CD4-positive, alpha-beta T cell treated with Interleukin-6 at 100 ng/mL for 8 hours (primary cell): ENCODE measurements at places on chromosomes 11 and 22.

- no peak for DNase-seq
These were observed 102.6 kb downstream of the CSNK2A3 start for GRCh38 chr11:11250470-11250869.

- DNase-seq: peak; percentile 59
These were observed 99.1 kb downstream of the CD44 start for GRCh38 chr11:35237860-35238715.

GRCh38 chr11:94544646-94545263 lies 1.0 kb downstream of the FUT4 start:
- DNase-seq: no peak

DNA sequence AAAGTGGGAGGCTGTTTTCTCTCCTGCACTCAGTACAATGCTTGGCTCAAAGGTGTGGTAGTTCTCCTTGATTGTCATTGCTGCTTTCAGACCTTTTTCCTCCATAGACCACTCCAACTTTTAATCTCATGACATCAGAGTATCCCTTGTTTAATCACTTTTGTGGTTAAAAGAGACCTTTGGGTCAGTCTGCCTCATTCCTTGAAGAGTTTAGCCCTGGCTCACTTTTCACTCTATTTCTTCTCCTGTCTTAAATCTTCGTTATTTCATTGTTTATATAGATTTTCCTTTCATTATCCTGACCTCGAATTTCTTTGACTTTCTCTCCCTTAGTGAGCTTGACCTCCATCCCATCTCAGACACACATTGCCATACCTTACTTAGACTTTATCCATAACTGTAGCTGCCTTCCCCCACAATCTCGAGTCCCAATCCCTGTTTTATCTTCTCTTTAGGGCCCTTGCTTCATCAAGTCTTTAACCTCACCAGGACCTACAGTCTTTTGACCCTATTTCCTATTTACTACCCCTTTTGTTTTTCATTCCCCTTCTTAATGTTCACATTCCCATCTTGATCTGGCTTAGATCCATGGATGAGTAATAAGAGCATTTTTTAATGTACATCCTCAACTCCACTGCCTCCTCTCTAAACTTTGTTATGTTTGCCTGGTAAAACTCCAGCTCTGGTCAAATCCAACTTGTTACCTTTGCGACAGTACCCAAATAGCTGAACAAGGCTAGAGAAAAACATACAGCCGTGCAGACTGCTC lies 9.5 kb downstream of the ATXN10 start:
- DNase-seq: no peak

- DNase-seq: peak; percentile 56
These were observed 1.8 kb downstream of the FLI1 start for GRCh38 chr11:128695539-128696221.

DNA sequence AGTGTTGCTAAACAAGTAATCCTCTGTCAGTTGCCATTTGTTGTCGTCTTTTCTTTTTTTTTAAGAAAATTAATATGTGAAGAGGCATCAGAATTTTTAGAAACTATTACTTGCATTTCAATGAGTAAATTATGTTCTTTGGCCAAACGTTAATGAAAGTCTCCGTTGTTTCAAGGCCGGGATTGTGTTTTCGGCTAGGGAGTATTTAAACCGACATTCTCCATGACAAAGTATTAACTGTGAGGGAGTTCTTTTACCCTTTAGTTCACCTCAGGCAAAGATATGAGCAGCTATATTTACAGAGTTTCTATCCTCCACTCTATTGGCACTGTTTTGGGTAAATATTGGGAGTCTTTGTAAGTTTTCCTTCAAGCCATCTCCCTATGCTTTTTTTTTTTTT lies 668.9 kb downstream of the METTL15 start:
- no peak for DNase-seq

DNA sequence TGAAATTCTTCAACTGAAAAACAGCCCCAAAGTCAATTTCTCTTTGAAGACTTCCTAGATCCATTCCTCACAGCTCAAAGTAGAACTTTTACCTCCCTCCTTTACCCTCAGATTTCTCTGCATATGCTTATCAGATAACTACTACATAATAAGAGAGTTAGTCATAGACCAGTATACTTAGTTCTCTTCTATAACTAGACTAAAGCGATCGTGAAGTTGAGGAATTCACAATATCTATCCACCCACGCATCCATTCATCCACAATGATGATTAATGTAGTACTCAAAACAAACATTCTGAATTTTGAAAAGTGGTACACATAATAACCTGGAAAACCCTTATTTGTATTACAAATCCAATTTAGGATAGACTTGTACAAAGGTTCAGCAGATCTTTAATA lies 800.9 kb upstream of the TENM4 start:
- DNase-seq: no peak

DNA sequence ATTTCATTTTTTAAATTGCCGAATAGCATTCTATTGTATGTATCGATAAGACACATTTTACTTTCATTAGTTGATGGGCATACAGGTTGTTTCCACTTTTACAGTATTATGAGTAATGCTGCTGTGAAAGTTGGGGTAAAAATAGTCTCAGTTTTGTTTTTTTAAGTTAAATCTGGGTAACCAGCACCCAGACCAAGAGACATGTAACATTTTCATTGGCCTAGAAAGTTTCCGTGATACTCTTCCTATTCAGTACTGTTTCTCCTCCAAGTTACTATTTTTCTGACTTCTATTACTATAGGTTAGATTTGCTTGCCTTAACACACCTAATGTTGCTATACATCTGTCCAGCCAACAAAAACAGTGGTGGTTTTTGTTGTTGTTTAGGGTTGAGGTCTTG lies 12.3 kb downstream of the IPO7 start:
- DNase-seq: no peak

DNA sequence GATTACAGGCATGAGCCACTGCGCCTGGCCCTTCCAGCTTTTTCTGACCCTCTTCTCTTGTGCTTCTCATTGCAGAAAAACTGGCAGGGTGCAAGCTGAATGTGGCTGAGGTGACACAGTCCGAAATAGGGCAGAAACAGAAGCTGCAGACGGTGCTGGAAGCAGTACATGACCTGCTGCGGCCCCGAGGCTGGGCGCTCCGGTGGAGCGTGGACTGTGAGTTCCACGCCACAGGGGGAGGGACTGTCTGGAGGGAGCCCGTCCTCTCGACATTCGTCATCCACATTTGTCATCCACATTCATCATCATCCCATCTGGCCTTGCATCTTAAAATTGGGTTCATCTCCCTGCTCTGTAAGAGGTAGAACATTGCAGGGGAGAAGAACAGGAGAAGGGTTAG lies 49.3 kb upstream of the PARVG start:
- no peak for DNase-seq

DNA sequence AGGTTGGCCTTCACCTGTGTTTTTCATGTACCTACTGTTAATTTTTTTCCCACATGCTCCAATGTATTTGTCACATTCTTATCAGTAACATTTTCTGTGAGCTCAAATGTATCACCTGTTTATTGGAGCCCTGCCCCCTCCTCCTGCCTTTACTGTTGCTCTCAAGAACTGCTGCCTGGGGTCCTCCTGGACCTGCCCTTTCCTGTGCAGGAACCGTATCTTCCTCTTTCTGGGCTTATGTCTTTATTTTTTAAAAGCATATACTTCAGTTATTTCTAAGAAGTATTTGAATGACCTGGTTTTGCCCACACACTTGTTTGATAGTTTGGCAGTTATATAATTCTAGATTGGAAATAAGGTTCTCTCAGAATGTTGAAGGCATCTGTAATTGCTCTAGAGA lies 5.9 kb downstream of the FAM118B start:
- no peak for DNase-seq

DNA sequence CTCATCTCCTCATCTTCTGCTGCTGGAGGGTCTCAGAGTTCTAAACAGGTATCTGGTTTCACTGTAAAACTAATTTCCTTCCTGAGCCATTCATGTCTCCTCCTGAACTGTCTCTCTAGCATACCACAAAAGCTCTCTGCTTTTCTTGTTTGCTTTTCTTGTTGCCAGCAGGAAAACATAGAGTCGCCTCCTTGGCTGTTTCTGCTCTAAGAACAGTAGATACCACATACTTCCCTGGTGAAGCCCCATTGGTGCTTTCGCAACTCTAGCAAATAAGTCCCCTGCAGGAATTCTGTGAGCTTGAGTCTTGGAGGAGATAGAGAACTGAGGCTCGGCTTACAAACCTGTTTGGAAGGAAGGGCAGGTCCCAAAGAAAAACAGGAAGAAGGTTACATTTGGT lies 7.0 kb downstream of the DIXDC1 start:
- no peak for DNase-seq

DNA sequence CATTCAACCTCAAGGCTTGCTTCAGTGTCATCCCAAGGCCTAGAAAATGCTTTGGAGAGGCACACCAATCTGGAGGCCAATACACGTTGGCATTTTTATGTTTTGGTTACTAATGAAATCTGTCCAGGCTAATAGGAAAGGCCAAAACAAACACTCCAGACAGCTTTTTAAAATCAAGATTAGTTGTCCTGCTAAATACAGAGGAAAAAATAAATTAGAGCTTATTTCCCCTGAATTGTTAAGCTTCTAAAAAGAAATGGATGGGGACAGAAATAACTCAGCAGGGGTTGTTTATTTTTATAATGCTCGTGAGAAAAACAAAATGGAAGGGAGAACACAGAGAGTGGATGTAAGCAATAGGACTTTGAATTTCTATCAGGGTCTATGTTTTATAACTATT lies 438.5 kb upstream of the LRRC4C start:
- DNase-seq: no peak

DNA sequence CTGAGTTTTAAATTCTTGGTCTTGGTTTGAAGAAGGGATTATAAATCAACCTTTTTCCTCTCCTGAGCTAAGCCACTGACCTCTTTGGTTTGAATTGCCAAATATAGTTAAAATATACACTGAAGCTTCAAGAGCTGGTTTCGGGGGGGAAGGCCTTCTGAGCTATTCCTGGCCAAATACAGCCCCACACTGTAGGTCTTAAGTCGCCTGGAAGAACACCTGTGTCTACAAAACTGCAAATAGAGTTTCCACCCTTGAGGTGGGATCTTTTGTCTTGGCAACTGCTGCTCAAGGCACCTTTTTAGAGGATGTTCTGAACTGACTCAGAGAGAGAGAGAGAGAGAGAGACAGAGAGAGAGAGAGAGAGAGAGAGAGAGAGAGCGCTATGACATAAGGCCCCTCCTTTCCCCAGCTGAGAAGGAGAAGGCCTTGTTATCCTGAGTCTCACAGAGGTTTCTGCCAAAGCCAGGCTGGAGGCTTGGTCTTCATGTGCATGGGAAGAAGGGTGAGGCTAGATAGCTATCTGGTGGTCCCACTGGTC lies 5.5 kb downstream of the ADM start:
- no peak for DNase-seq

GRCh38 chr22:38455076-38455529 lies at the start of gene KCNJ4:
KCNJ4 (minus strand) TSS chr22:38455199; CDS start chr22:38428132, 27,067 bp downstream.
- DNase-seq: no peak

- no peak for DNase-seq
These were observed 199.7 kb downstream of the NAV2 start for GRCh38 chr11:19912115-19912957.

GRCh38 chr11:18312663-18313420 lies 9.1 kb downstream of the HPS5 start:
- no peak for DNase-seq

DNA sequence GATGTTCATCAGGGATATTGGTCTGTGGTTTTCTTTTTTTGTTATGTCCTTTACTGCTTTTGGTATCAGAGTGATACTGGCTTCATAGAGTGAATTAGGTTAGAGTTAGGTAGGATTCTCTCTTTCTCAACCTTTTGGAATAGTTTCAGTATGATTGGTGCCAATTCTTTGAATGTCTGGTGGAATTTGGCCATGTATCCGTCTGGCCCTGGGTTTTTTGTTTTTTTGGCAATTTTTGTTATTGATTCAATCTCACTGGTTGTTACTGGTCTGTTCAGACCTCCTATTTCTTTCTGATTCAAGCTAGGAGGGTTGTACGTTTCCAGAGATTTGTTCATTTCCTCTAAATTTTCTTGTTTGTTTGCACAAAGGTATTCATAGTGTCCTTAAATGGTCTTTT lies 54.4 kb downstream of the ATXN10 start:
- DNase-seq: no peak
